ENCODE measurements at places on chromosomes 4 and X.

GRCh38 chr4:148145475-148145874, 296.7 kb downstream of the NR3C2 start:
- DNase-seq, result no peak

GRCh38 chr4:17650406-17650805, 36.0 kb downstream of the MED28 start:
- no peak for DNase-seq

DNA sequence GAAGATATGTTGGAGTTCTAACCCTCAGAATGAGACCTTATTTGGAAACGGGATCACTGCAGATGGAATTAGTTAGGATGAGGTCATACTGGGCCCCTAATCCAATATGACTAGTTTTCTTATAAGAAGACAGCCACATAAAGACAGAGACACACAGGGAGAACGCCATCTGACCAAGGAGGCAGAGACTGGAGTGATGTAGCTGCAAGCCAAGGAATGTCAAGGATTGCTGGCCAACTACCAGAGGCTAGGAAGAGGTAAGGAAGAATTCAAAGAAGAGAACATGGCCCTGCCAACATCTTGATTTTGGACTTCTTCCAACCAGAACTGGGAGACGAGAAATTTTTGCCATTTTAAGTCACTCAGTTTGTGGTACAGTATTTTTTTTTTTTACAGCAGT, 152.8 kb upstream of the DIPK2B start:
- no peak for DNase-seq

GRCh38 chr4:165784672-165785071, 88.4 kb upstream of the TLL1 start:
- no peak for DNase-seq

DNA sequence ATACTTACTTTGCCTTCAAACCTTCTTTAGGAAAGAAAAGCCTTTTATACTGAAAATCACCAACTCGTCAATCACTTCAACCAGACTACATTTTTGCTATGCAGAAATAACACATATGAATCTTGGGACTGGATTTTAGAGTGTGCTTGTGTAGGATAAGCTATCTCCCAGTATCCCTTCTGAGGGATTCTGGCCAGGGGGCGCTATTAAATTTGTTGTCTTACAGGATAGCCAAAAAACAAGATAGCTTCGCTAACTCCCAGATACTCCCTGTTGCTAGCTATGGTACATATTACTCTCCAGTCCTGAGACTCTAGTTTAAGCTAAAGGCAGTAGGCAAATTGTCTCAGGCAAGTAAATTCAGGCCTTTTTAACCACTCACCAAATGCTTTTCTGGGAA, 167.2 kb downstream of the LHFPL1 start:
- DNase-seq, result no peak

DNA sequence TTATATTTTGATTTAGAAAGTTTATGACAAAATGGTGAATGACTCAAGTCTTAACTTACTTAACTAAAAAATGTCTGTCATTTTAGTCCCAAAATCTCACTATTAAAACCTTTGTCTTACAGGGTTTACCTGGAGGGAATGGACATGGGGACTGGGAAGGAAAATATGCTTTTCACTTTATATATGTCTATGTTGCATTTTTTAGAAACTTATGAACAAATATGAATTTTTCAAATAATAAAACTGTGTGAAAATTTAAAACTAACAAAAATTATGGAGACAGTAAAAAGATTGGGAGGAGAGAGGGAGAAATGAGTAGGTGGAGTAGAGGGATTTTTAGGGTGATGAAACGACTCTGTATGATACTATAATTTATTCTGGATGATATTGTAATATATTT, 6.2 kb downstream of the MGARP start:
- no peak for DNase-seq

DNA sequence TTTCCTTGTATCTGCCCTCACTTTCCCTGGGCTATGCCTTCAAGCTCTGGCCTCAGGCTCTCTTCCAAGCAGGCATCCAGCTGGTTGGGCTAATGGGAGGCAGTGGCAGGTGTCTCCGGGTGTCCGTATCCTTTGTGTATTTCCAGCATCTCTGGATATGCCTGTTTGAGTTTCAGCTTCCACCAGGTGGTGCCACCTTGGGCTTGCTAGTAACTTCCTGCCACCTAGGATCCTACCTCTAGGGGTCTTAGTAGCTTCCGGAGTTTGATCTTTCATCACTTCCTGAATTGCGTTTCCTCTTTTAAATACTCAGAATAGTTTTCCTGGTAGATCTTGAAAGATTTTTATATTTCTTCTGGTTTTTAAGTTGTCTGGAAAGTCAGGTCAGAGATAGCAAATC, 23.2 kb upstream of the ANOS1 start:
- DNase-seq, result no peak

DNA sequence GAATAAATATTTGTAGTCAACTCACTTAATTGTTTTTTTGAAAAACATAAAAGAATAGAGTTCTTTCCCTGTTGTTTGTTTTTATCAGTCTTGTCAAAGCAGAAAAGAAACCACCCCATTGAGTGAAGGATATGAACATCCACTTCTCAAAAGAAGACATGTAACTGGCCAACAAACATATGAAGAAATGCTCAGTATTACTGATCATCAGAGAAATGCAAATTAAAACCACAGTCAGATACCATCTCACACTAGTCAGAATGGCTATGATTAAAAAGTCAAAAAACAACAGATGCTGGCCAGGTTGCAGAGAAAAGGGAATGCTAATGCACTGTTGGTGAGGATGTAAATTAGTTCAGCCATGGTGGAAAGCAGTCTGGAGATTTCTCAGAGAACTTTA, 326.1 kb upstream of the EMCN start:
- DNase-seq, result no peak

DNA sequence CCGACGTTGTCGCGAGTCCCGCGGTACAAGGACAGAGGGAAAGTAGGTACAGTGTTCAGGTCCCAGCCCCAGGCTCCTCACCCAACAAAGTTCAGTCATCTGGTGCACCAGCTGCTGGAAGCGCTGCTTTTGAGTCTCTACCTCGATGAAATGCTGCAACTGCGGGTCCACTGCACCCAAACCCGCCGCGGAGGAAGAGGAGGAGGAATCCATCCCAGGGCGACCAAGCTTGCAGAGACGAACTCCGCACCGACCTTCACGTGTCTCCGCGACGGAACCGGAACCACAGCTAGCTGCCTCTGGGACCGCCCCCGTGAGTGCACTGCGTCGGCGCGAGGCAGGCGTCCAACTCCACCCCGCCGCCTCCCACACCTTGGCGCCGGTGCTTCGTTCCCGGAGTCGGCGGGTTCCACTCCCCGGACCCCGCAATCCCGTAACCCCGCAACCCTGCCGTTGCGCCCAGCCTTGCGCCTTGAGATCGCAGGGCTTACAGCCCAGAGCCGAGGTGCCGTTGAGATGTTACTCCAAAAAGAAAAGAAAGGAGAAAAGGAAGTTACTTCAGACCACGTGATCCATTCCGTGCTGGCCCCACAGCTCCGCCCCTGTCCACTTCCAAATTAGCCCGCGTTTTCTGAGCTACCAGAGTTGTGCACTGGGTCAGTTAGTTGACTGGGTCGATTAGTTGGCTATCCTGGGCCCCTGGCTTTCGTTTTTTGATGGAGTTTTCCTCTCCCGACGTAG, at the start of gene TIMM8A:
Gene TIMM8A, minus strand, starts transcription at position 291 of the 741 bp plus-strand sequence. Its CDS starts 78 bp downstream, at position 213.
- DNase-seq, result no peak

DNA sequence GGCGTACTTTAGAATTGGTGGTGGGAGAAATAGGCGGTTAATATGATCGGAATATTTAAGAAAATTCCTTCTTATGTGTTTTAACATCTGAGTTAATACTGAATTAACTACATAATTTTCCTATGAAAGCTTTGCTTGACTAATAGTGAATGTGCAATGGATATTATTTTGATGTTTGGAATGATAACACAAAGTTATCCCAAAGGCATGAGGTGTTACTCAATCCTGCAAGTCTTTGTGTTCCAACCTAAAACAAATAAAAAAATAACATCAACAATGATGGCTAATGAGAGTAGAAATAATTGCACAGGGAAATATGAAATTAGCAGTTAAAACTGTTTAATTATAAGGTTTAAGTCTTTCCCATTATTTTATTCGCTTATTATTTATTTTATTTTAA, 183.6 kb upstream of the ARSJ start:
- no peak for DNase-seq

DNA sequence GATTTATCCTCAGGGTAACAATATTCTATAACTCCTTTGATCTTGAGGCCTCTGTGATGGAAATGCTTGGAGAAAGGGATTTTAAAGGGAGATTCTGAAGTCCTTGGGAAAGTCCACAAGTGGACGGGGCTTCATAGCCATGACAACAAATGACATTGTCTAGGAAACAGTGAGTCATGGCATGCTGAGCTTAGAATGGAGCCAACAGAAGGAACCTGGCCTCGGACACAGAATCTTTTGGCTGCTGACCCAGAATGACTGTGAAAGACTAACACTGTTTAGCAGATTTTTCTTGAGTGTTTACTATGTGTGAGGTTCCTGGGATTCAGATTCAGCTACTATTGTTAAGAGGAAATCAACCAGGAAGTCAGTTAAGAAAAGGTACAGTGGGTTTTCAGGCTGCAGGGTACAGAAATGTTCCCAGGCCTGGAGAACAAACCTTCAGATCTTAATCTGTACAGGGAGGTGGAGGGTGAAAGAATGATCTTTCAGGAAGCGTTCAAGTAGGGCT, 18.1 kb upstream of the CXCL2 start:
- DNase-seq, result no peak

GRCh38 chr4:89316211-89316610, 8.6 kb upstream of the GPRIN3 start:
- DNase-seq, result no peak

- DNase-seq, result no peak
These were observed 93.0 kb downstream of the IL13RA2 start for GRCh38 chrX:114924423-114924822.

DNA sequence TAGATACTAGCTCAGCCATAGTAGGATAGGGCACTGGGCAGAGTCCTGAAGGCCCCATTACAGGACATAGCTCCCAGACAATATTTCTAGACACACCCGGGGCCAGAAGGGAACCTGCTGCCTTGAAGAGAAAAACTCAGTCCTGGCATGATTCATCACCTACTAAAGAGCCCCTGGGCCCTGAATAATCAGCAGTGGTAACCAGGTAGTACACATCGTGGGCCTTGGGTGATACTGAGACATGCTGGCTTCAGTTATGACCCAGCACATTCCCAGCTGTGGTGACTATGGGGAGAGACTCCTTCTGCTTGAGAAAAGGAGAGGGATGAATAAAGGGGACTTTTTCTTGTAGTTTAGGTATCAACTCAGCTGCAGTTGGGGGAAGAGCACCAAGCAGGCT, 104.3 kb upstream of the STK26 start:
- DNase-seq, result no peak

DNA sequence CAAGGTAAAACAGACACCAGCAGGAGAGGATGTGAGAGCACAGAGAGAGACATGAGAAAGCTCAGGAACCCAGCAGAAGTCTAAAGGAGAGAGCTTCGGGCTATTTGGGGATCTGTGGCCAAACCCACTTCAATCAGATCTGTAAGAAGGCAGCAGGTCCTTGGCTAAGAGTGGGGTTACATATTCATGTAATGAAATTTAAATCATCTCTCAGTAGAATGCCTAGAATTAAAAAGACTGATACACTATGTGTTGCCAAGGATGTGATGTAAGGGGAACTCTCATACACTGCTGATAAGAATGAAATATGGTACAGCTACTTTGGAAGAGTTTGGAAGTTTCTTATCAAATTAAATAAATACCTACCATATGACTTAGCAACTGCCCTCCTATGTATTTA, 35.8 kb downstream of the PDE5A start:
- no peak for DNase-seq

DNA sequence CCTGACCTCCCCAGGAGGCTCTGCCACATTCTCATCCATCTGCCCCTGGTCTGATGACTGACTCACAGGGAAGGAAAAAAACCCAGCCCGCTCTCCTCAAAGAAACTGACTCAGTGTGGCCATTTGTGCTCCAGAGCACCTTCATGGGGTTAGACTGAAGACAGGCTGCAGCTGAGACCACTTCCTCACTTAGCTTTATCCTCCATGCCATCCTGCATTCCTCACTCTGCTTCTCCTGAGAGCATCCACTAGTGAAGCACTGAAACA, 35.9 kb upstream of the HPSE start:
- DNase-seq, result no peak

- DNase-seq, result no peak
These were observed 28.4 kb downstream of the ZNF185 start for GRCh38 chrX:152926279-152926678.

- no peak for DNase-seq
These were observed 1.6 kb upstream of the GUCY1A1 start for GRCh38 chr4:155665054-155665453.

DNA sequence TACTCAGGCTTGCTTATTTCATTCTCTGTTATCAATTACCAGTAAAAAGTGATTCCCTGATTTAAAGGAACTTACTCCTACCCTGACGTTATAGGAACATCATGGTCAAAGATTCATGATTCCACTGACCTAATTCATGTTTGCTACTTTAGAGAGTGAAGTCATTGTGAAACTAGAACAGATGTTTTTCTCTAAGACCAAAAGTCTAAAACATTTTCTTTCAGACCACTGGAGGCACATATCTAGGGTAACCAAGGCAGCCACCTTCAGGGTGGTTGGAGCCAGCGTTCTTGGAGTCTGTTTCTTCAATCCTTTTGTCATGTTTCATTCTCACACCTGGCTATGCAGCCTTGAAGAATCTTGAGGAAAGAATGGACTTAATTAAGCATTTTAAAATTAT, 77.8 kb downstream of the GALNTL6 start:
- DNase-seq, result no peak

DNA sequence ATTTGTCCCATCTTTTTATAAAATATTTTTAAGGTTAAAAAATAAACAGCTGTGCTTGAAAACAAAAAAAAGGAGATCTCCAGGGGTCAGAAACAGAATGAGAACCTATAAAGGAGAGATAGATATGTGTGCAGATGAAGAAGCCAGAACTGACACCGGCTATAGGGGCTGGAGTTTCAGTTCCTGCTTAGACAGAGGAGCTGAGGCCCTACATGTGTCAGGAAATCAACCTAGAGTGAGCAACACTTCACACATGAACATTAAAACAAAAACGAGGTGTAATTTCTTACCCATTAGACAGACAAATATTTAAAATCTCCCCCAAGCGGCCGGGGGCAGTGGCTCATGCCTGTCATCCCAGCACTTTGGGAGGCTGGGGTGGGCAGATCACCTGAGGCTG, 17.8 kb upstream of the HUWE1 start:
- DNase-seq, result no peak

- peak; percentile 50 for DNase-seq
These were observed 12.8 kb upstream of the BOD1L1 start for GRCh38 chr4:13640149-13640940.

- no peak for DNase-seq
These were observed 50.5 kb upstream of the RAB33B start for GRCh38 chr4:139403462-139403861.

DNA sequence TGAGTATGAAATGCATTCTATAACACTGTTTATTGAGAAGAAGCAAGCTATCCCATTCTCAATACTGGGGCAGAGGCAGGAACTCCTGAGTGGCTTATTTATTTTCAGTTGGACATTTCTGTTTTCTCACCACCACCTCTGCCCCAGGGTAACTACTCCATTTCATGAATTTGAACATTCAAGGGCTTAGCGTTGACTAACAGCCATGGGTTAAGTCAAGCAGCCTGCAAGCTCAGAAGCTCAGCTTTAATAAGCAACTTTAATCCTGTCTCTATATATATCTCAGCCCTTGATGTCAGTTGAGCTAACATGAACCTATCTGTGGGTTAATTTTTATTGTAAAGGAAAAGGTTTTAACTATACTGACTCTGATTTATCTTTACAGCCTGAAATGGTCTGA, 93.8 kb downstream of the MBNL3 start:
- DNase-seq, result no peak

- no peak for DNase-seq
These were observed 49.5 kb downstream of the STAP1 start for GRCh38 chr4:67608027-67608426.

- no peak for DNase-seq
These were observed 28.7 kb downstream of the C4orf50 start for GRCh38 chr4:5989236-5990225.
